A673 (cell line): ENCODE measurements at places on chromosomes 13 and 19. TPM values are rescaled to one million over a fixed set of nuclear protein-coding genes. Genes with fewer than 3 reads are reported as not detected.

- no peak for DNase-seq
These were observed 60.1 kb downstream of the KLF2 start for GRCh38 chr19:16384688-16385087.

DNA sequence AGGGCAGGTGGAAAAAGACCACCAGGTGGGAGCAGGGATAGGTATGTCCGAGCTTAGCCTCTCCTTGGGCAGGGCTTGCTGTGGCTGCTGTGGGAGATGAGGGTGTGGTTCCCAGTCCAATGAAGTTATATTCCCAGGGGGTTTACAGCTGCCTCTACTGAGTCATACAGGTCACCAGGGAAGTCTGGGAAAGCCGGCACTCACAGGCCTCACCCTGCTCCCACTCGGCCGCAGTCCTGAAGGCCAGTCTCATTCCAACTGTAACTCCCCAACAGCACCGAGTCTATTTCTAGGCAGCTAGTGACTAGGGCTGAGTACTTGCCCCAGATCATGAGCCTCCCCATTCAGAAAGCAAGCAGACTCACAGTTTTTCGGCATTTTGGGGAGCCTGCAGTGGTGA, 77.1 kb downstream of the FNDC3A start:
- no peak for DNase-seq

DNA sequence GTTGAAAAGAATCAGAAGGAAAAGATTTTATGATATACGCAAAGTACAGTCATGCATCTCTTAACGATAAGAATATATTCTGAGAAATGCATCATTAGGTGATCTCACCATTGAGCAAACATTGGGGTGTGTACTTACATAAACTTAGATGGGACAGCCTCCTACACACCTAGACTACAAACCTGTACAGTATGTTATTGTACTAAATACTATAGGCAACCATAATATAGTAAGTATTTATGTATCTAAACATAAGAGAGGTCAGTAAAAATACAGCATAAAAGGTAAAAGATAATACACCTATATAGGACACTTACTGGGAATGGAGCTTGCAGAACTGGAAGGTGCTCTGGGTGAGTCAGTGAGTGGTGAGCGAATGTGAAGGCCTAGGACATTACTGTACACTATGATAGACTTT, 254.6 kb downstream of the SPRY2 start:
- DNase-seq, result no peak

DNA sequence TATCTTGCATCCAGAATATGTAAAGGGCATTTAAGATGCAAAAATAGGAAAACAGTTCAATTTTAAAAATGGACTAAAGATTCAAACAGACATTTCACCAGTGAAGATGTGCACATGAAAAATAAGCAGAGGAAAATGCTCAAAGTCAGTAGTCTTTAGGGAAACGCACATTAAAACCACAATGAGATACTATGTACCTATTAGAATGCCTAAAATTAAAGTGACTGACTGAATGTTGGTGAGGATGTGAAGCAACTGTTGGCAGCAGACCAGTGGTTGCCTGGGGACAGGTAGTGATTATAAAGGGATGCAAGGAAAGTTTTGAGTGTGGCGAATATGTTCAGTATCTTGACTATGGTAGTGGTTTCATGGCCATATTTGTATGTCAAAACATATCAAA, 75.2 kb downstream of the DGKH start:
- DNase-seq, result no peak

DNA sequence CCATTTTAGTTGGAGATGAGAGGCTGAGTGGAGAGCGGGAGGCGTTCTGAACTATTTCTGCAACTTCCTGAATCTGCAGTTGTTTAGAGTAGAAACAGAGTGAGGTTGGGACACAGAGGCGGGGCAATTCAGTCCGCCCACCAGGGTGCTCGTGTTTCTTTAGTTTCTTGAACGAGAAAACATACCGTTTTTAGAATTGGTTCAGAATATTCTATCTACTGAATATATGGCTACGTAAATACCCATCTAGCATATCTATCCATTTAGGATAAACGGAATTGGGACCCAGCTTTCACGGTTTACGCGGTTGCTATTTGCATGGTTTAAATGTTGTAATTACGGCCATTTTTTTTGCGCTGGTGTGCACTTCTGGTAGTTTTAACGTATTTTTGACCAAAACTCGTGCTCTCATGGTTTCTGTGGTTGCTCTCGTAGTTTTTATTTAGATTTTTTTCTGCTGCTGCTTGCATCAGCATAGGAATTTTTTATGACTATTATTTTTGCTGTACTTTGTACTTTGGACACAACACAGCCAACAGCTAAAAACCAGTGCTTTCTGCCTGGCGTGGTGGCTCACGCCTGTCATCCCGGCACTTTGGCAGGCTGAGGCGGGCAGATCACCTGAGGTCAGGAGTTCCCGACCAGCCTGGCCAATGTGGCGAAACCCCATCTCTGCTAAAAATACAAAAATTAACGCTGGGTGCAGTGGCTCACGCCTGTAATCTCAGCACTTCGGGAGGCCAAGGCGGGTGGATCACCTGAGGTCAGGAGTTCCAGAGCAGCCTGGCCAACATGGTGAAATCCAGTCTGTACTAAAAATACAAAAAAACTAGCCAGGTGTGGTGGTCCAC, 32.7 kb downstream of the TIMM13 start:
- DNase-seq, result no peak

- no peak for DNase-seq
These were observed 115.7 kb upstream of the ZNF536 start for GRCh38 chr19:30256496-30256850.

DNA sequence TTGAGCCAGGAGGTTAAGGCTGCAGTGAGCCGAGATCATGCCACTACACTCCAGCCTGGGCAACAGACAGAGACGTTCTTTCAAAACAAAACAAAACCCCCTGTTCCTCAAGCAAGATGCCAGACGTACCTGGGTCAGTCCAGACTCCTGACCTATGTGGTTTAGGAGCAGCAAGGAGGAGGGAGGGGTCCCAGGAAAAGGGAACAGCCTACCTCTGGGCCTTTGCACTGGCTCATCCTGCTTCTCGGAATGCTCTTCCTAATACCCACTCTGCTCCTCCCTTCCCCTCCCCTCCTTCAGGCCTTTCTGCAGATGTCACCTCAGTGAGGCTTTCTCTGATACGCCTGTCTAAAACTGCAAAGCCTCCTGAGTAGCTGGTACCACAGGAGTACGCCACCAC, 9.5 kb downstream of the RINL start:
- DNase-seq, result no peak

The FCER2 gene
- not detected in 2 replicates for total RNA-seq

The TMPRSS9 gene
- total RNA-seq, result not detected in 2 replicates

The PLA2G4C gene
- 4.8 and 8.2 TPM in 2 replicates for total RNA-seq

The ZNF726 gene
- 0.80 TPM in 1 of 2 replicates, not detected in the other for total RNA-seq

The CYP4F8 gene
- not detected in 2 replicates for total RNA-seq

The KLF1 gene
- total RNA-seq, result 0.30 and 0.57 TPM in 2 replicates

The NXNL1 gene
- total RNA-seq, result not detected in 2 replicates
